Activated CD8-positive, alpha-beta T cell treated with anti-CD3 and anti-CD28 coated beads, Interleukin-2, amount 10 ng/mL, durations not matched to agents 7 days and 5 days (primary cell): ENCODE measurements at places on chromosomes 7 and 10.

- no peak for DNase-seq
These were observed 26.3 kb downstream of the PAPSS2 start for GRCh38 chr10:87685832-87686574.

- no peak for DNase-seq
These were observed 567.7 kb upstream of the ZWINT start for GRCh38 chr10:56928714-56929113.

- DNase-seq: peak; percentile 16
These were observed 68.1 kb upstream of the CAMK2B start for GRCh38 chr7:44393238-44394111.

- DNase-seq: peak; percentile 62
These were observed 91.5 kb downstream of the GSDME start for GRCh38 chr7:24665564-24666294.

DNA sequence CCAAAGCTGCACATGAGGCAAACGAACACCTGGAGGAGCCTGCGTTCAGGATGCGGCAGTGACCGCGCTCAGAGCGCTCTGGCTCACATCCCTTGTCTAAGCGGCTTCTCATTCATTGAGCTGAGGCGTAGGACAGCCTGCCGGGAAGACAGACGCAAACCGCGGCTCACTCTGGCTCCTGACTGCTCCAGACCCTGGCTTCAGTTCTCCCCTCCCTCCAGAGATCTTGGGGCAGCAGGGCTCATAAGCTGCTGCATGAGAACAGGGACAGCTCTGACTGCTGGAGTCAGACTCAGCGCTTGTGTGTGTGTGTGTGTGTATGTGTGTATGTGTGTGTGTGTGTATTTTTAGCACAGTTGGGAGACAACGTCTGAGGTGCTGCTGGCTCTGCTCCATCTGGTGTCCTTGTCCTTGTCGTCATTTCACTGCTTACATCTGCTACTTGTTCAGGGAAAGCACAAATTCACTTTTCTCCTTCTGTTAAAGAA is 15.8 kb upstream of the LYZL2 start:
- DNase-seq: no peak

DNA sequence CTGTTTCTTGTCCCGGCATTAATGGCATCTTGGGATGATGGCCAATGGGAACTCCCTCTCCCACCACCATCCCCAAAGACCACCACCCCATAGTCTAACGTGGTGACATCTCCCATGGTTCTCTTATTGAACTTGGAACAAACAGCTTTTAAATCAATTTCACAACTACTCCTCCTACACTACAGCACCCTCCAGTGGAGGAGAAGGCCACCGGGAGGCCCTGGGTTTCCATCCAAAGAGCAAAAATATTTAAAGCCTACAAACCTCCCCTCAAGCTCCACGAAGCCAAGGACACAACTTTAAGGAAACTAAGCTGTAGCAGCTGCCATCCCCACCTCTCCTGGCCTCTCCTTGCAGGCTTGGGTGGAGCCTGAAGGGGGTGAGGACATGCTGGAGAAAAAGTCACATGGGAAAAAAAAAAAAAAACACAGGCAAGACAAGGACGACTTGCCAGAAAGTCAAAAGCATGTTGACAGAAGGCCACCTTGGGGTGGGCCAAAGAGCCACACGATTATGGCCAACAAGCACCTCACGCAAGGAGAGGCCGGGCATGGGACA is 94.0 kb upstream of the LANCL2 start:
- DNase-seq: no peak

DNA sequence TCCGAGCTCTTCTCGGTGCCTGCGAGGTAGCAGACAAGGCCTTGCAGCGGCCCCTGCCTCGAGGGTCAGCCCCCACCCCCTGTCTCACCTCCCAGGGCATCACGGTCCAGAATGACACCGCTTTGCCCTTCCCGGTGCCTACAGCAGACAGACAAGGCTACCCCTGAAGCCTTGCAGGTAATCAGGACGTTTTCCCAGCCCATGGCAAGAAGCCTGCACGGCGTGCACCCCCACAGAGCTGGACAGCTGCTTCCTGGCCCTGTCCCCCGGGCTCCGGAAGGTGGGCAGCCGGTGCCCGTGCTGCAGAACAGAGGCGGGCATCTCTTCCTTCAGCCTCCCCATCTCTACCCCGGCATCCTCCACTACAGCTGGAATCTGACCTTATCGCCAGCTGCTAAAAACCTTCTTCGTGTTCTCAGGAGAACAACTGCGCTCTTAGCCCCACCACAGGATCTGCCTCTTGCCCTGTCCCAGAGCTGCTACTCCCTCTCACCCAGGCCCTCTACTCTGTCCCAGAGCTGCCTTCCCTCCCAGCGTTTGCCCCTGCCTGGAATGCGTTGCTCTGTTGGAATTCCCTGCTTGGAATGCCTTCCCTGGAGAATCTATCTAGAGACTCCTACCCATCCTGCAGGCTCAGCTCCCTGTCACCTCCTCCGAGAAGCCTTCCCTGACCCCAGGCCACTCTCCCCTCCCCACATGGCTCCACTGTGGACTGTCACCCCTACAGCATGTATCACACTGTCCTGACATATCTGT is 4.7 kb downstream of the MYL10 start:
- DNase-seq: no peak

DNA sequence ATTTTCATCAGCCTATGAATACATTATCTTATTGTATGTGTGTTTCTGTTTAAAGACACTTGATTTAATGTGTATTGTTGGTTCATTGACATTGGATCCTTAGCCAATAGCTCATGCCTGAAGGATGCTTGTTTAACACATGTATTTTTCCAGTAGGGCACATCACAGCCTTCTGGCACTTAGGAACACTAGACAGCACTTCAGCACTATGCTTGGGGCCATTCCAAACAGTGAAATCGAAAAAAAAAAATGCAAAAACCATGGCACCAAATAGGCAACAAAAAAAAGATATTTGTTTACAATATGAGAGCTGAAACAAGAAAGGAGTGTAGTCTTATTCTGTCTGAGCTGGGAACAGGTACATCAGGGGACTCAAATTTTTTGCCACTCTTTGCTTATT is 262.8 kb downstream of the SLC25A13 start:
- no peak for DNase-seq

- no peak for DNase-seq
These were observed 15.5 kb downstream of the ZMIZ1 start for GRCh38 chr10:79084012-79084971.

DNA sequence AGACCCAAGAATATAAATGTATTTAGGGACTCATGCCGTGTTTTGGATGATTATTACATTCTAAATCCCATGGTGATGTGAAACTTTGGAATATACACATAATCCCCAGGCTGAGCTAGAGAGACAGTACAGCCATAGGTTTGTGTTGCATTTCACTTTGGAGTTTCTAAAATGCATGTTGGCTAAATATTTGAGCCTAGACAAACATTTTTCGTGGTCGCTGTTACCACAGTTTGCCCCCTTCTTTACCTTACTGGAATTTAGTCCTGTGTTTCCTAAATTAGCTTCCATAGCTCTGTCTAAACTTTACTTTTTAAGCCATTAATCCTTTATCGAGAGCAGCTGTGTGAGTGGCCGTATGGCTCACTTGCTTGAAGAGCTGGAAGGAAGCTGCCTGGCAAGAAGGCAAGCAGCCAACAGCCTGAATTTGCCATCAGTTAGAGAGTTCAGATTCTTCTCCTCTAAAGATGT is 192.0 kb downstream of the BICC1 start:
- no peak for DNase-seq

- DNase-seq: no peak
These were observed 184.7 kb upstream of the KCTD7 start for GRCh38 chr7:66443946-66444345.

GRCh38 chr10:98848361-98848760 is 387.3 kb downstream of the HPSE2 start:
- DNase-seq: no peak

DNA sequence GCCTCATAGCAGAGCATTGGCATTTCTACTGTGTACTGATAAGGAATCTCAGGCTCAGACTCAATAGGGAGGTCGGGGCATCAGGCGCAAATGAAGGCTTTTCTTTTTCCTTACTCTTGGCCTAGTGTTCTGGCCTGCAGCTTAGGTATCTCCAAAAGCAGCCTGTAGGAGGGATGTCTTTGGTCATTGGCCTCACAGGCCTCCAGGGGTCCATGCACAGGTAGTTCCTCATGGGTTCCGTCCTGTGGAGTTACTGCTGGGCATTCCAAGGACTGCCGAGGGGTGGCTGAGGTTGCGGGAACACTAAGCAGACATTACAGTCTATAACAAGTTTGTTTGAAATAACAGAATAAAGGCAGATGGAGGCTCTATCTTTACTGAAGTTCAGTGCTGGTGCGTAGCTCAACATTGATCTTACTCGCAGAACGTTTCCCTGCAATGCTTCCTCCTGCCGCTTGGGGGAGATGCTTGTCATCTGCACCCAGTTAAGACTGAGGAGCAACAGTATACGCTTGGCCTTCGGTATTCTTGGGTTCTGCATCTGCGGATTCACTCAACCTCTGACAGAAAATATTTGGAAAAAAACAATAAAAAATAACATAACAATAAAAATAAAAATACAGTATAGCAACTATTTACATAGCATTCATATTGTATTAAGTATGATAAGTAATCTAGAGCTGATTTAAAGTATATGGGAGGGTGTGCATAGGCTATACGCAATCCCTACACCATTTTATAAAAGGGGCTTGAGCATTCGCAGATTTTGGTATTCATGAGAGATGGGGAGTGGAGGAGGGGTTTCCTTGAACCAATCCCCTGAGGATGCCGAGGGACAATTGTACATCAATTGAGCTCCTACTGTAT is 58.9 kb downstream of the SH2D4B start:
- peak; percentile 59 for DNase-seq
